Cerebellum (tissue), 4 donors: ENCODE measurements at places on chromosomes 4 and X. TPM values are rescaled to one million over a fixed set of nuclear protein-coding genes. Genes with fewer than 3 reads are reported as not detected.

The LNX1 gene
- 17.2 TPM for total RNA-seq

The PPP2R2C gene
- total RNA-seq = 80.5 TPM

The CXCL6 gene
- total RNA-seq = 1.00 TPM

The IL1RAPL1 gene
- 19.5 TPM for total RNA-seq

The MAGEE2 gene
- 2.0 TPM for total RNA-seq

The MAN2B2 gene
- total RNA-seq = 6.4 TPM

The BANK1 gene
- total RNA-seq = 0.54 TPM

The SPIN2A gene
- total RNA-seq = 1.9 TPM

The ARHGAP4 gene
- 9.3 TPM for total RNA-seq

The NHSL2 gene
- 5.4 TPM for total RNA-seq

The MMGT1 gene
- 16.1 TPM for total RNA-seq

The CENPE gene
- 9.9 TPM for total RNA-seq

The ARHGAP6 gene
- 5.1 TPM for total RNA-seq

The SPATA4 gene
- total RNA-seq = 0.09 TPM

The VBP1 gene
- total RNA-seq = 76.6 TPM

The DCHS2 gene
- total RNA-seq = 12.2 TPM

The PARM1 gene
- total RNA-seq = 63.6 TPM

The XKRX gene
- total RNA-seq = 0.27 TPM

The UTP14A gene
- total RNA-seq = 7.3 TPM

The ETDA gene
- total RNA-seq = not detected

The SSX2 gene
- total RNA-seq = not detected

The GJB1 gene
- not detected for total RNA-seq

The TASL gene
- total RNA-seq = 0.73 TPM

The NLRP2B gene
- 0.18 TPM for total RNA-seq

DNA sequence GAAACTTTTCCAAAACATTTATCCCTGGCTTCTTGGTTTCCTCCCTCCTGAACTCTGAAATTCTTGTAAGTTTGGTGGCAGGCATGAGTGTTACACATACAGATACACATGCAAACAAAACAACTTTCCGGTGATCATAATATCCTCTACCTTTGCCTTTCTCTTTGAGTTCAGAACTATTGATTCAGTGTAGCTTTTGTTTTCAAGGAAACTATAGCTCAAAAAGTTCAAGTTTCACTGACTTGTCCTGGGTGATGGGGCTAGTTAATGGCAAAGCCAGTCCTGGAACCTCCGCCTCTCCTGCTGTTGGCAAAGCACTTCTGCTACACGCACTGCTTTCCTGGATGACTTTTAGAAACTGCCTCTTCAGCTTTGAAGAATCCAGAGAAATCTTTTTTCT is 177.3 kb upstream of the FAT1 start:
- no peak for DNase-seq

- DNase-seq = no peak
Measured at GRCh38 chr4:89539374-89539773, 231.8 kb upstream of the GPRIN3 start.

DNA sequence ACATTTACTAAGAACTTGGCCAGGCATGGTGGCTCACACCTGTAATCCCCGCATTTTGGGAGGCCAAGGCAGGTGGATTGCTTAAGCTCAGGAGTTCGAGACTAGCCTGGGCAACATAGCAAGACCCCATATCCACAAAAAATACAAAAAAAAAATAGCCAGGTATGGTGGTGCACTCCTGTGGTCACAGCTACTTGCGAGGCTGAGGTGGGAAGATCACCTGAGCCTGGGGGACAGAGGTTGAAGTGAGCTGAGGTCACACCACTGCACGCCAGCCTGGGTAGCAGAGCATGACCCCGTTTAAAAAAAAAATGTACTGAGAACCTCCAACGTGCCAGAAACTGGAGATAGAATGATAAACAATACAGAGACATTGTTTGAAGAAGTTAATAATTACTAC is 8.0 kb downstream of the OPRPN start:
- no peak for DNase-seq

DNA sequence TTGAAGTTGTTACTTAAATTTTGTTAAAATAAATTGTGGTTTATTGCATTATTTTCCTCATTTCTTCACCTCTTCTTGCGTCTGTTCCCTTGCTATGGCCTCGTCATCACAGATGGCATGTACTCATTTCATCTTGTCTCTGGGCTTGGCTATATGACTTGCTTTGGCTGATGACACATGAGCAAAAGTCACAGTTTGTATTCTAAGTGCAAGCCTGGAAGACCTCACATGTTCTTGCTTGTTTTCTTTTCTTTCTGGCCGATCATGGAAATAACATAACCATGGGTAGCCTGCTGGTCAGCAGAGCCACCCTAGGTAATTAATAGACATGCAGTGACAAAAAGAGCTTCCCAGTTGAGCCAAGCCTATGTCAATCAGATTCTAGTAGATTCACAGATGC is 527.9 kb downstream of the SPRY1 start:
- DNase-seq = no peak

GRCh38 chr4:1851575-1852410 is 4.2 kb downstream of the LETM1 start:
- peak; percentile 71 for DNase-seq

- DNase-seq = no peak
Measured at GRCh38 chrX:13776387-13776786, 40.5 kb downstream of the GPM6B start.

- DNase-seq = no peak
Measured at GRCh38 chr4:123073650-123074049, 151.3 kb upstream of the NUDT6 start.

DNA sequence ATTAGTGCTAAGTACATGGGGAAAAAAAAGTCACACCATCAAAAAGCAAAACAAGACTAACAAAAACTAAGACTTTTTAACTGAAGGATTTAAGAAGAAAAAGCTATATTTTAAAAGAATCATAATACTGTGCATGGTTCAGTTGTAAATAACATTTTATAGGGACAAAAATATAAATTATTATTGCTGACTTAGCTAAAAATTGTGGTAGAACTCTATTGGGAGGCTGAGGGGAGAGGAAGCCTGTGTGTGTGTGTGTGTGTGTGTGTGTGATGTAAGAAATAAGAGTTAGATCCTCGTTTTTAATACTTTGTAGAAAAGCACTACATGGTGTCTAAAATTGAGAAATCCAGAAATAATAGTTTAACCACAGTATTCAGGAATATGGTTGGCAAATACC is 1950.9 kb upstream of the TENM3 start:
- no peak for DNase-seq

DNA sequence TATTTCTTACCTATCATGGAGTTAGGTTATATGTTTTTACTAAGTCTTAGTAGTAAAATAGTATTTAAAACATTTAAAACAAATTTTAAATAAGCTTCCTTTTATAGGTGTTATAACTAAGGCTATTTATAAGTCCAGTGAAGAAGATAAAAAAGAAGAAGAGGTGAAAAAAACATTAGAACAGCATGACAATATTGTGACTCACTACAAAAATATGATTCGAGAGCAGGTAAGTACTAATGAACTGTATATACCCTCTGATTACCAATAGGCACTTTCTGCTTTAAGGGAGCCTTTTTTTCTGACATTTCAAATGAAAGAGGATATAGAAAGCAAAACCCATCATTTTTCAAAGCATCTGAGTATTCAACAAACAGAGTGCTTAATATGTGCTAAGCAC is 76.6 kb downstream of the USO1 start:
- DNase-seq = no peak

GRCh38 chr4:103204111-103204510 is 6.0 kb upstream of the CENPE start:
- DNase-seq = no peak

GRCh38 chr4:55949482-55949802 is 697 bp downstream of the CEP135 start:
- DNase-seq = no peak

DNA sequence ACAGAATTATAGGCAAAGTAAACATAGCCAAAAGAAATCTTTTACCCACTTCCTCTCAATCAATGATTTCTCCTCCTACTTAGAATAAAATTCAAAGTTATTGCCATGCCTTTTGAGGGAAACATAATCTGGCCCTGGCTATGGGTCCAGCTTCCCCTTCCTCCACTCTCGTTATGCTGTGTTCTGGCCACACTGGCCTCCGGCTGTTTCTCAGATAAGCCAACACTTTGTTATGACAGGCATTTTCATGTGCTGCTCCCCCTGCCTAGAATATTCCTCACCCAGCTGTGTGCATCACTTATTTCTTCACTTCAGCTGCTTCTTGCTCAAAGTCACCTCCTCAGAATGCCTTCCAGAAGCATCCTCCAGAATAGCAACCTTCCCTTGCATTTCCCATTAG is 386.6 kb upstream of the AADAT start:
- no peak for DNase-seq

GRCh38 chrX:56313308-56313707 is 81.2 kb downstream of the KLF8 start:
- no peak for DNase-seq

- DNase-seq = no peak
Measured at GRCh38 chr4:98284640-98285046, 23.5 kb downstream of the RAP1GDS1 start.

- no peak for DNase-seq
Measured at GRCh38 chr4:110639207-110640090, 16.6 kb upstream of the PITX2 start.

GRCh38 chrX:49704691-49705404 is 9.1 kb upstream of the PAGE1 start:
- no peak for DNase-seq

GRCh38 chr4:101950258-101950979 is 159.9 kb downstream of the BANK1 start:
- DNase-seq = no peak

GRCh38 chrX:46710927-46711623 is 47.8 kb downstream of the SLC9A7 start:
- DNase-seq = peak; percentile 38

GRCh38 chrX:110614596-110614995 is 181.0 kb downstream of the CHRDL1 start:
- DNase-seq = no peak

- DNase-seq = no peak
Measured at GRCh38 chr4:3701736-3702560, 64.2 kb upstream of the ADRA2C start.

DNA sequence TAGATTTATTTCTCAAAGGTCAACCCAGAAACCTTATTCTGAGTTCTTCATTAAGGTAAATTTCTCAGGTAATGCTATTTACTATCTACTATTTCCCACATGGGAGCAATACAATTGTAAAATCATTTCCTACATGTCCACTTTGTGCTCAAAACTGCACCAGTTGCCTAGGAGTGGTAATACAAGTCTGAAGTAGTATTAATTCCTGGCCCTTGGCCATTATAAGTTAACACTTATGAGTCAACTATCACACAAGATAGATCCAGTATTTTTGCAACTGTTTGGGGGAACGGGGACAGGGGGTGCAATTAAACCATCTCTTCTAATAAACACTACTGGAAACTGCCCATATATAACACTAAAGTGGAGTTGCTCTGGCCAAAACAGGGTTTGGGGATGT is 48.9 kb downstream of the ACSL4 start:
- DNase-seq = no peak

DNA sequence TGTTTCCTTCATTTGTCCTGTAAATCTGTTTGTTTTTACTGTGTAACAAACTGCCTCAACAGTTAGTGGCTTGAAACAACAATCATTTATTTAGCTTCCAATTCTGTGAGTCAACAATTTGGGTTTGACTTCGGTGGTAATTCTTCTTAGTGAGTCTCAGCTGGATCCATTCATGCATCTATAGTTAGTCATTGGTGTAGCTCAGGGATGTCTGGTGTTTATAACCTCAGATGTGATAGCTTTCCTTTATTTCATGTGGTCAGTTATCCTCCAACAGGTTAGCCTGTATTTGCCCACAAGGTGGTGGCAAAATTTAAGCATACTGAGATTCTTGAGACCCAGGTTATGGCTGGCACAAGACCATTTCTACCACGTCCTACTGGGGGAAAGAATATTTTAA is 1267.2 kb downstream of the RAPGEF2 start:
- no peak for DNase-seq

- no peak for DNase-seq
Measured at GRCh38 chr4:40731792-40732245, 17.9 kb upstream of the NSUN7 start.

DNA sequence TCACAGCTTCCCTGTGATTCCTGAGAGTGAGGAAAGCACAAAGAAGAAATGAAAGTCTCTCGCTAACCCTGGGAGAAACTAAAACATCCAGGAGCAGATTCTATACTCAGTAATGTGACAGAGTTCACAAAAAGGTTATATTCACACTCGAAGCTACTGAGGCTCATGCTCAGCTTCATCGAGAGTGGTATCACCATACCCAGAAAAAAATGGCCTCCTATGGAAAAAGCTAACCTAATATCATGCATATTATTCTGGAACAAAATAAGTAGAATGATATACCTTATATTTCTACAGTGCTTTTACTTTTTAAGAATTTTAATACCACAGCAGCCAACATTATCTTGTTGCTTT is 13.5 kb upstream of the CDKN2AIP start:
- DNase-seq = no peak

- DNase-seq = no peak
Measured at GRCh38 chr4:8355864-8356565, 84.5 kb downstream of the ACOX3 start.

GRCh38 chr4:123325241-123325681 is 71.3 kb upstream of the SPRY1 start:
- DNase-seq = no peak

GRCh38 chrX:9591496-9591895 is 126.6 kb downstream of the TBL1X start:
- DNase-seq = no peak

DNA sequence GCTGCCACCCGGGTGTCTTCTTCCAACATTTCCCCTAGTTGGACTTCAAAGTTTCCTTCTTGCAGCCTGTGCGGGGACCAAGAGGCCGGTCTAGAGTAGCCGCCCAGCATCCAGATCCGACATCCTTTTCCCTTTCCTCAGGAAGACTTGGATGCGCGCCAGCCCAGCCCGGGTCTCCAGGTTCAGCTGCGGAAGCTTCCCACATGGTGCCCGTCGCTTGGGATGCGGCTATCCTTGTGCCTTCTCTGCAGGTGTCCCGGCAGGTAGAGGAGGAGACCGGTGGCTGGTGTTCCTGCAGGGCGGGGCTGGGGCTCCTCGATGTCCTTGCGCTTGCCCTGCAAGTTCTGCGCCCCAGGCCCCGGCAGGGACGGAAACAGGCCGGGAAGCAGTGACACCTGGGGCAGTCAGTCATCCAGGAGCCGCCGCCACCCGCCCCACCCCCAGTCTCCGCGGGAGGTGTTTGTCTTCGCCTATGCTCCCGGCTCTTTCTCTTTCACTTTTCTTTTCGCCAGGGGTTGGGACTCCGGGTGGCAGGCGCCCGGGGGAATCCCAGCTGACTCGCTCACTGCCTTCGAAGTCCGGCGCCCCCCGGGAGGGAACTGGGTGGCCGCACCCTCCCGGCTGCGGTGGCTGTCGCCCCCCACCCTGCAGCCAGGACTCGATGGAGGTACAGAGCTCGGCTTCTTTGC is at the start of gene IL15:
Gene IL15 (plus strand): TSS at position 502 of the 689 bp plus-strand sequence. CDS start 82,882 bp downstream, outside the sequence.
- DNase-seq = peak; percentile 1

GRCh38 chr4:147683188-147683591 is 773 bp downstream of the PRMT9 start:
- DNase-seq = peak; percentile 26

DNA sequence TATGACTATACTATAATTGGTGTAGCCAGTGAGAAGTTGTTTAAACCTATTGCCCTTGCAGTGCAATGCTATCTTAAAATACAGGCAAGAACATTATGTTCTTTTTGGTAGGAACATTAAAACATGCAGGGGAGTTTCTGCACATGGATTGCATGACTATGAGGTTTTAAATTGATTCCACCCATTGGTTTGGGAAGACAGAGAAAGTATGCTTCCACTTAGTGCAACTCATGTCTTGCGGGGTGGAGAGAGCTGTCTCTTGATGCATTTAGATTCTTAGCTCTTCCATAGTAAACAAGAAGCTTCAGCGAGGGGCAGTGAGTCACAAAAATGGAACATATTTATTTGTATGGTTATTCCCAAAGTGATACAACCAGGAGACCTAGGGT is 39.5 kb upstream of the RASL11B start:
- DNase-seq = no peak
